Vagina (tissue), 2 donors: ENCODE measurements at places on chromosomes 1 and 21.

GRCh38 chr1:155139895-155140629 is at the start of gene DPM3:
Gene DPM3, minus strand, starts transcription at chr1:155140531. Its CDS starts 291 bp downstream, at chr1:155140240.
- peak; percentile 90 for DNase-seq

GRCh38 chr1:160403244-160403643 is 2.9 kb downstream of the VANGL2 start:
- DNase-seq, result no peak

- no peak for DNase-seq
These were observed 253.1 kb upstream of the DUSP10 start for GRCh38 chr1:221994939-221995338.

GRCh38 chr1:14924455-14925331 is 228.9 kb upstream of the TMEM51 start:
- no peak for DNase-seq

GRCh38 chr1:201020040-201020591 is 3.4 kb downstream of the KIF21B start:
- no peak for DNase-seq

GRCh38 chr1:30184393-30185141 is 538.8 kb downstream of the MATN1 start:
- peak; percentile 32 for DNase-seq

DNA sequence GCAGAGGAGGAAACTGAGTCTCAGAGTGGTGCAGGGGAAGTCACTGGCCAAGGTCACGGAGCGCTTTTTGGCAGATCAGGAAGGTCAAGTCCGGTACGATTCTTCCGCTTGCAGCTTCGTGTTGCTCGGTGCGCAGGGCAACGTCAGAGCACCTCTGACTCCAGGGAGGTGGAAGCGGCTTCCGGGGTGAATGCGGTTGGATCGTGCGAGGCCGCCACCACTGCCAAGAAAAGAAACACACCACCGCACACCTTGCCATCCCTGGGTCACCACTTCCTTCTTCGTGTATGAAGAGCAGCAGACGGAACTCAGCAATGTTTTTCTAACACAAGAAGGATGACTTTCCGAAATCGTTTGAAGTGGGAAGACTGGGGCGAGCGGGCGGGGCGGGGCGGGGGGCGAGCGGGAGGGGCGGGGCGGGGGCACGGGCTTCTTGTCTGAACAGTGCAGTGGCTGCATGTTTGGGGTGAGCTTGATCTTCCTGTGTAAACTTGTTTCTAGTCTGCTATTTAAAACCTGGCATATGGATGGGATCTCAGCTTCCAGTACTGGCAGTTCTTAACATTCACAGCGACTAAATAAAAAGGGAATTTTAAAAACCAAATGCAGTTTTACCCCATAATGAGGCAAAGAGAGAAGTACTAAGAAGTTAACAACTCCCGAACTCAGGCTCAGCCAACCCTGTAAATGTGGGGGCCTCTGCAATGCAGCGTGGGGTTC is 300.0 kb downstream of the RRAGC start:
- no peak for DNase-seq

- DNase-seq, result no peak
These were observed 6.4 kb downstream of the MYOM3 start for GRCh38 chr1:24105368-24106160.

DNA sequence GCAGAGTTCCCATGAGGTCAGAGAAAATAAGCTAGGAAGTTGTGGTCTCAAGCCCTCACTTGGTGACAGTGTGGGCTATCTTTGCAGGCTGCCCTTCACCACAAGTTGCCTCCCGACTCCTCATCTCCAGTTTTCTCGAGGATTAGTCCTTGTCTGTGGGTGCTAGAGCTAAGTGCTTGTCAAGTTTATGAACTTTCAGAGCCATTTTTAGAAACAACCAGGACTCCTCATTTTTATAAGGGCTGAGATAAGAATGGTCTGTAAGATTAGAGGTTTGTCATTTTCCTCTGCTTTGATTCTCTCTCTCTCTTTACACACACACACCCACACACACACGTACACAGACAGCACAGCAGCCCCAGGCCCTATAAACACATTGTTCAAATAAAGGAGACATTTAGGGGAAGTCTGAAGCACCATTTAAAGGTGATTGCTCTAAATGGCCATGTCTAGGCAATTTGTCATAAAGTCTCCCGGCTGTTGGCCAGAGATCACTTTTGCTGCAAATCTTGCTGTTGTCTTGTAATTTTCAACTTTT is 127.2 kb downstream of the LACTBL1 start:
- DNase-seq, result no peak

- DNase-seq, result no peak
These were observed 166.7 kb downstream of the MIS18A start for GRCh38 chr21:32112195-32112594.

DNA sequence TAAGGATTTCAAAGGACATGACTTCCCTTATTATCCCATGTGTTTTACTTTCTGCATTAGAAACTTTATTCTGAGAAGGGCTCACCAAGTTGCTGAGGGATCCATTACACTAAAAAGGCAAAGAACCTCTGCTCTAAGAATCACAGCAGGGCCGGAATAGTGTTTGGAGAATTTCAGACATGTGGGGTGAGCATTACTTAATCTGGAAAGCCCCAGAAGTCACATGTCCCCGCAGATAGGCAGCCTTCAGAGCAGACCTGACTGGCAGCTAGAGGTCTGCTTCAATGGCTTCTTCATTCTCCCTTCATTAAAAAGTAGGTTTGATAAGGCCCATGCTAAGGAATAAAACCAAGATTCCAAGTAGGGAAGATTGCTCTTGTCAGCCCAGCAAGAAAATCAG is 52.6 kb upstream of the RBM15 start:
- no peak for DNase-seq

GRCh38 chr1:247680171-247680570 is 632 bp upstream of the OR13G1 start:
- DNase-seq, result no peak

GRCh38 chr1:223847781-223848345 is 2.1 kb upstream of the TP53BP2 start:
- DNase-seq, result no peak

DNA sequence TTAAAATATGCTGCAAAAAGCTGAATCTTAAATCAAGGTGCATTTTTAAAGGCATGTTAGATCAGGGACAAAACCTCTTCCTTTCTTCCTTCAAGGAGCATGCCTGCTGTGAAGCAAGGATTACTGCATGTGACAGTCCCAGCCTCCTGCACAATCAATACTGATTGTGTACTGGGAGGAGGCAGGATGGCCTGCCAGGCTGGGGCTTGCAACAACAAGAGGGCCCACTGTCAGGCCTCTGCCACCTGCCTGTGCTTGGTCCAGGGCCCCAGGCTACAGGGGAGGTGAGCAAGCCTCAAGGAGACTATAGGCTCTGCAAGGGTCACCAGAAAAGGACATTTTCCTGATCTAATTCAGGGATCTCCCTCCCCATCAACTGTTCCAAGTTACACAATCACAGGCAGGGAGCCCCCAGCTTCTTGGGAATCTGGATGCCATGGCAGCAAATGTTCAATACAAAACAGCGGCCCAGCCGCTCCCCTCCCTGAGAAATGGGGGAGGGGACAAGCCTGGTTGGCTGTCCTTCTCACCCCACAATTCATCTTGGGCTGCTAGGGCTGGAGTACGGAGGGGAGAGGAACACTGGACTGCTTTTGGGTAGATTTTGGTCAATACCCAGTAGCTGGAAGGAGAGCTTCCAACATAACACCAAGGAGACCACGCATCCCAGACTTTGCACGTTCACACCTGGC is 76.7 kb downstream of the SSBP3 start:
- no peak for DNase-seq

DNA sequence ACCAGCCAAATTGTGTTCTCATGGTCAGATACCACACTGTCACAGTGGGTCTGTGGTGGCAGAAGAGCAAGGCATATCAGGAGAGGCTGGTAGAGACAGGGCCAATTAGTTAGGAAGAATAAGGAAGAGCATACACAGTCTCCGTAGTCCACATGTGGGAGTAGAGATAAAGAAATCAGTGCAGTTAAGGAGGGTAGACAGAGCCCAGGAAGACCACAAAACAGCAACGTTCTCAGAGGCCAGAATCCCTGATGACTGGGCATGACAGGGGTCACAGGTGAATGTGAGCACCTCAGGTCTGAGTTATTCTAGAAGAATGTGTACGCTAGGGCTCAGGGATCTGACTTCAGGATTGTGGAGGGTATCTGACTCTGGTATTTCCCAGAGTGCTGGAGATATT is 31.7 kb downstream of the CD48 start:
- no peak for DNase-seq

DNA sequence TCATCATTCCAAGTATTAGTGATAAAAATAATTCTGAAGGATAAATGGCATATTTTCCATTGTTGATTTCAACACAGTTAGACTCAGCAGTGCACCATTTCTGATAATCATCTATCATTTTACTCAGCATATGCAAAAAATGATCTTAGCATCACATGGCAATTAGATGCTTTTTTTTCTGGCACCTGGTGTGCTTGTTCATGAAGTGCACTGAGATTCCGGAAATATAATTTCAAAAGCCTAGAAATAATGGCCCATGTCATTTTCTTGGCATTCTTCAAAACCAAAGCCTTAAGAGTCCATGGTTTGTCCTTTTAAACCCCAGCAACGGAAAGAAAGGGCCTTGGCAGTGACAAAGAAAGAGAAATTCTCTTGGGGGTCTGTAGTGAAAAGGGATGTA is 278.8 kb downstream of the KIF26B start:
- no peak for DNase-seq
